ENCODE measurements at places on chromosomes 11 and 22.

GRCh38 chr11:576811-577610, 741 bp downstream of the PHRF1 start:
- DNase-seq = no peak

DNA sequence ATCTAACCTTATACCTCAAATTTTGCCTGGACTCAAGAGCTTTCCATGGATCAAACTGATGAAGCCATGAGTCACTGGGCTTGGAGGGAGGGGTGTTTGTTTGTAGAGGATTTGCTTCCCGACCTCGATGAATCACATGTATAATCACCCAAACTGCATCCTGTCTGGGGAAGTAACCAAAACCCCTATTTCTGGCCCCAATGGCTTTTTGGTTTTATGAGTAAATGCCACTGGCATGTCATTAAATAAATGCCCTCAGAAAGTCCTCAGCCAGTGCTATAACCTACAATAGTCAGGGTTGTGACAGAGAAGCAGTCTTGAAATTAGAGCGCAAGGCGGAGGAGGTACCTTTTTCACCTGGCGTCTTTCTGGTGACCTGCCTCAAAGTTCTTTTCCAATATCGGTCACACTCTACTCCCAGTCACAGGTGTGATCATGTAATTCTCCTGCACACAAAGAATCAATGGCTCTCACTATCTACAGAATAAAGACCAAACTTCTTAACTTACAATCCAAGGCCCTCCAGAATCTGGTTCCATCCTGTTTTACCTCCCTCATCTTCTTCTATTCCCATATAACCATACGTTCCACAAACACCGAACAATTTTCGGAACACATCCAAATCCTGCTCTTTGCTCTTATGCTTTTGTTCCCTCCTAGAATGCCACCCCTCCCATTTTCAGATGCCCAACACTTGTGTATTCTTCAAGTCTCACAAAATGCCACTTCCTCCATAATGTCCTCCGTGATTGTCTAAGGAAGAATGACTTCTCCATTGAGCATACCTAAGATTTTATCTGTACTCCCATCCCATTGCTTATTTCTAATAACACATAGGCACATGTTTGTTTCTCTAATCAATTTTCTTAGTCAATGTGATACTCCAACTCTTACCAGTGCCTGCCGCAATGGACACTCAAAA, 81.3 kb upstream of the BLID start:
- no peak for DNase-seq

GRCh38 chr22:45042263-45042662, 32.5 kb upstream of the PHF21B start:
- DNase-seq = no peak

DNA sequence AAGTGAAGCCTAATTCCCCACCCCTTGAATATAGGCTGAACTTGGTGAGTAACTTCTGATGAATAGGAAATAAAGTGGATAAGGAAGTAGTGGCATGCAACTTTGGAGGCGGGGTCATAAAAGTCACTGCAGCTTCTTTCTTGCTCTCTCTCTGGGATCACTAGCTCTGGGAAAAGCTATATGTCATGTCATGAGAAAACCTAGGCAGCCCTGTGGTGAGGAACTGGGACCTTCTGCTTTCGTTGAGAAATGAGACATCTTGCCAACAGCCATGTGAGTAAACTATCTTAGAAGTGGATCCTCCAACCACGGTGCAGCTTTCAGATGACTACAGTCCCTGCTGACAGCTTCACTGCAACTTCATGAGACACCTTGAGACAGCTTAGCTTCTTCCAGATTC, 15.7 kb downstream of the ZNF214 start:
- no peak for DNase-seq

DNA sequence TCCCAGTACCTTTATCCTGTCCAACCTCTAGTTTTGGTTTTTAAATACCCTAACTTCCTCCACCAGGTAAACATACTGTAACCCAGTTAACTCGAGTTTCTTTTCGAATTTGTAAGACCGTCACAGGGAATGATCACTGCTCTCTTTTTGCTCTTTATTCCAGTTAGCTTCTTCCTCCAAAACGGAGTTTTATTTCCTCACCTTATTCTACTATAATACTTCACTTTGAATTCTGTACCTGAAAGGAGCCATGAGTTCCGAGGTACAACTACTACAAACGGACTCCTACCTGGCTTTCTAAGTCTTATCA, 1.4 kb downstream of the NUP98 start:
- DNase-seq = no peak

DNA sequence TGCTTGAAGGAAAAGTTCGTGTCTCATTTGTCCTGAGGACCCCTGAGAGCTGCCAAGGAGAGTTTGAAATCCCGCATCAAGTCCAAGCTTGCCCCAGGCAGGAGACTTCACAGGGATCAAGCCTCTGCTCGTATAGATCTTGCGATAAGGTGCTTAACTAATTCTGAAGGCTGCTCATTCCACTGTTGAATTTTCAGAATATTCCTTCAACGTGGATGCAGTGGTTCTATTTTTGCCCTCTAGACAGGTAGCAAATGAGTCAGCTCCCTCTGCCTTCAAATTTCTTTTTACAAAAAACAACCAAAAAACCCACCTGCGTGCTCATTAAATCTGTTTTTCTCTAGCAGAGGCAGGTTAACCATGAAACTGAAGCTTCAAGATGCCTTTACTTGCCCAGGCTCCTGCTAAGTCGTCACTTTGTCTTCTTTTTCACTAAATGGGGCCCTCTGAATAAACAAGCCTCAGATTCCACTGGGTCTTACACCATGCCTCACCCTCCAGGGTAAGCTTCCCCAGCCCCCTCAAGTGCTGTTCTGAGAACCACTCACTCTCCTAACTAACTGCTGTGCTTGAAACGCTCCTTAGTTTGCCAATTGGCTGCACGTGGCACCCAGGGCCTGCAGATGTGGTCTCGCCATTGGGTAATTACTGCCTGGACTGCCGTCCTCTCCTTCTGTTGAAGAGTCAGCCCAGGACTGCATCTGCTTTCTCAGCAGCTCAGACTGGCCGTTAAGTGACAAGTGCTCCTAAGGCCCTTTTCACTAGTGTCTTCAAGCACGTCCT, 105.0 kb downstream of the TRPC6 start:
- DNase-seq = no peak

All from NCI-H82 (cell line).